ENCODE measurements at places on chromosomes 6 and 20.

DNA sequence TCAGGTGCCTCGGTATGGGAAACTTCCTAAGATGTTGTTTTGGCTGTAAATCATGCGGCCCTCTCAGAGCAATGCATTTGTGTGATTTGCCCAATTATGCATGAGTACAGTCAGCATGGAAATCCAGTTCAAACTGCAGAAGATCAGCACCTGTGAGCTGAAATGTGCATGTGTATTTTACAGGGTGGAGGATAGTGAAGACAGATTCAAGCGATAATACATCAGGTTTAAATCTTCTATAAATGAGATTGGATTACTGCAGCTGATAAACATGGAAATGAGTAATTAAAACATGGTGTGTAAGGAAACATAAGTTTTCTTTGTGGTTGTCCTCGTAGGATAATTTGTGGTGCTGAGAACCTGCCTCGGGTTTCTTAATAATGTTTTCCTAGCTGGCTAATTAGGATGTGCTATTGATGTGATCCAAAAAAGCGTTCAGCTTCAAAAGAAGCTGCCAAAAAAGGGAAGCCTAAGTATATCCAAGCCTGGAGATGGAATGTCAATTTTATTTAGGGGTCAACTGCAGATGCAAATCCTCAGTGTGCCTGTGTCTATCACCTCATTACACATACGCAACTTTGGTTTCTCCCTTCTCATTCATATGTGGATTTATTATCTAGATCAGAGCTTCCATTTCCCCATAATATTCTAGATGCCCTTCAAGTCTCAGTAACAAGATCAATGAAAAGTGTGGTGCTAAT lies 117.1 kb upstream of the CCDC28A start:
- DNase-seq, result no peak

GRCh38 chr20:47927944-47928343 lies 142.7 kb upstream of the SULF2 start:
- no peak for DNase-seq

- no peak for DNase-seq
These were observed 95.4 kb upstream of the CNKSR3 start for GRCh38 chr6:154605882-154606370.

GRCh38 chr20:59103573-59103972 lies 60.0 kb upstream of the ZNF831 start:
- DNase-seq, result no peak

GRCh38 chr20:38143646-38144554 lies 21.2 kb downstream of the TGM2 start:
- no peak for DNase-seq

DNA sequence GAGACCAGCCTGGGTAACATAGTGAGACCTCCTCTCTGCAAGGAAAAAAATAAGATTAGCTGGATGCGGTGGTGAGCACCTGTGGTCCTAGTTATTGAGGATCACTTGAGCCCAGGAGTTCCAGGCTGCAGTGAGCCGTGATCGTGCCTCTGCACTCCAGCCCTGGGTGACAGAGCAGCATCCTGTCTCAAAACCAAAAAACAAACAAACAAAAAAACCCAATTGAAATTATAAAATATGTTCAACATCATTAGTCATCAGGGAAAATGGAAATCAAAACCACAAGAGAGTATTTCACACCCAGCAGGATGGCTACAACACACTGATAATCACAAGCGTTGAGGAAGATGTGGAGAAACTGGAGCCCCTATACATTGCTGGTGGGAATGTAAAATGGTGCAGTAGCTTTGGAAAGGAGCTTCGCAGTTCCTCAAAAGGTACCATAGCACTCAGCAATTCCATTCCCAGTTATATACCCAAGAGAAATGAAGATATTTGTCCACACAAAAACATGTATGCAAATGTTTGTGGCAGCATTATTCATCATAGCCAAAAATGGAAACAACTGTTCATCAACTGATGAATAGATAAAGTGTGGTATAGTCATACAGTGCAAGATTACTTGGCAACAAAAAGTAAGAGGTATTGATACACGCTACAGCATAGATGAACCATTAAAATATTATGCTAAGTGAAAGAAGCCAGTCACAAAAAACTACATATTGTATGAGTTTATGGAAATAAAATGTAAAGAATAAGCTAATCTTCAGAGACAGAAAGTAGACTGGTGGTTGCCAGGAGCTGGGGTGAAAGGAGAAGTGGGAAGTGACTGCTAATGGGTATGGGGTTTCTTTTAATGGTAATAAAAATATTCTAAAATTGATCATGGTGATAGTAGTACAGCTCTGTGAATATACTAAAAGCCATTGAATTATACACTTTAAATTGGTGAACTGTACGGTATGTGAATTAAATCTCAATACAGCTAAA lies 38.7 kb upstream of the RIPOR2 start:
- DNase-seq, result no peak

DNA sequence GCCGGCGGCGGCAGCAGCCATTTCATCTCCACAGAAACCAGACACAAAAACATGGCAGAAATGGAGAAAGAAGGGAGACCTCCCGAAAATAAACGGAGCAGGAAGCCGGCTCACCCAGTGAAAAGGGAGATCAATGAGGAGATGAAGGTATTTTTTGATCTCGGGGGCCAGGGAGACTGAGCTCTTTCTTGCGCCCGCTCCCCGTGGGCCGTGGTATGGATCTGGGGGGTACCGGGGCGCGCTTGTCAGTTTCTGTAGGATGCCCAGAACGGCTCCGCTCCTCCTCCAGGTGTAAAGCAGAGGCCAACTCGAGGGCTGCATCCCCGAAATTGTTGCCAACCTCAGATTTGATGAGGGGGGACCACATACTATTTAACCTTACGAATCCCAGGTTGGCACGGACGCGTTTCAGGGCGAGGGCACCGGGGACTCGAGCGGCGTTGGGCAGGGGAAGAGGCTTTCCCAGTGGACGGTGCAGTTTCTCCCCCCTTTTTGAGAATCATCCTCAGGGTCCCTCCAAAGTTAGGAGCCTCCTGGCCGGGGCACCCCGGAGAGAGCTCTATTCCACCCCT lies 735 bp downstream of the SOBP start:
- DNase-seq, result no peak

- no peak for DNase-seq
These were observed 12.1 kb upstream of the NDUFAF4 start for GRCh38 chr6:96909811-96910210.

DNA sequence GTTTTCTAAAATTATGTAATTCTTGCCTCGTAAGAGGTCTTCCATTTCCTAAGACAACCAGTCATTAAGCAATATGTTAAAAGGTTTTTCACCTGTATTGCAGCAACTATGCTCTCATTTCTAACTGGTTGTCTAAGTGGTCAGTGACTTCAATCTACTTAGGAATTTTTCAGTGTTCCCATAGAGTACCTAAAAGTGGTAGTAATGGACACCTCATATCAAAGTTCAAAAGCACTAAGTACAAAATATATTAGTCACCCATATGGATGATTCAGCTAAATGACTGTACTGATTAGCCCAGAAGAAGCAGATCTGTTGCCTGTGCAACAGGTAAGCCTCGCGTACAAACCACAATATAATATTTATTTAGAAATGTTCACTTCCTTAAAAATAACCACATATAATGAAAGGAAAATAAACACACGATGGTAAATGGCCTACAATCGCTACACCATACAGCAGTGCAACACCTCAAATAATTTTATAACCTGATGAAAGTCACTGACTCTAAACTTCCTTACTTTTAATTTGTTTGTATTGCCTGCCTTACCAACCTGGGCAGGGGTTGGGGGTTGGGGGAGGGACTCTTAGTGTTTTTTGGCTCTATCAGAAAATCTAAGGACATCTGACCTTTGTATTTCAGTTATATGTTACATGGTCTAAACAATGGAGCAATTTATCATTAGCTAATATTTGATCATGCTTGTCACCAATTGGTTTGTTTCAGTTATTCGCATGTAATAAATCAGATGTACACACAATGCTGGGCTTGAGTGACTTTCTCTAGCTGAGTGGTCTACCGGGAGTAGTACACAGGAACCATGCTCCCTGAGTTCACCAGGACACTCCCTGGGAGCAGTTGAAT lies 105.9 kb downstream of the HIVEP2 start:
- DNase-seq, result no peak

DNA sequence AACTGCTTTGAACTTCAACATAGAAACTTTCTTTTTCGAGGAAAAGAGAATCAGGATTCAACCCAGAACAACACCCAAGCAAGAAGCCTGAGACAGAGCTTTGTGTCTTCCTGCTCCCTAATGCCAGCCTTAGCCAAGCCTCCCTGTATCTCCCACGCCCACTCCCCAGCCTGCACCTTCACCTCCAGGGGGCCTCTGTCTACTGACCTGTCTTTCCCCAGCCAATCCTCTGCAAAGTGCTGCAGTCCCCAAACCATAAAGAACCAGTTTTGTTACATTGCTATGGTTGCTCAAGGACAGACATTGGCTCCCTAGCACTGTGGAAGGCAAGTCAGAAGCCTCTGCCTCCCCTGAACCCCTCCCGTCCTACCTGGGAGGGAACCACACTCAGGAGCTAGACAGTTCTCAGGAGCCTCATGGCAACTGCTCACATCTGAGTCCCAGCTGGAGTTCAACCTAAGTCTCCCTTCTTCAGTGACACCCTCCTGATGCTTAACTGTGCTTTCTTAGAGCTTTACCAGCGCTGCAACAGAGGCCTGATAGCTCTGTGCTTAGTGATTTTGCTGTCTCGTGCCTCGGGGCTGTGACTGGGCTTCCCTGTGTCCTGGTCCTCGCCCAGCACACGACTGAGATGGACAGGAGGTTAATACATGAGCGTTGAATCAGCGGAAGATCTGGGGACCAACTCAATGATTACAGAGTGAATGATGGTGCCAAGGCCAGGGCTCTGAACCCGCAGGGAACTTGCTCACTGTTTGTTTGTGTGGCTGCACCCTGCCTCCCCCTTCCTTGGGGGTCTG lies 101.5 kb upstream of the DUSP22 start:
- DNase-seq, result no peak

- DNase-seq, result no peak
These were observed 54.7 kb downstream of the NDUFAF5 start for GRCh38 chr20:13839421-13840092.

DNA sequence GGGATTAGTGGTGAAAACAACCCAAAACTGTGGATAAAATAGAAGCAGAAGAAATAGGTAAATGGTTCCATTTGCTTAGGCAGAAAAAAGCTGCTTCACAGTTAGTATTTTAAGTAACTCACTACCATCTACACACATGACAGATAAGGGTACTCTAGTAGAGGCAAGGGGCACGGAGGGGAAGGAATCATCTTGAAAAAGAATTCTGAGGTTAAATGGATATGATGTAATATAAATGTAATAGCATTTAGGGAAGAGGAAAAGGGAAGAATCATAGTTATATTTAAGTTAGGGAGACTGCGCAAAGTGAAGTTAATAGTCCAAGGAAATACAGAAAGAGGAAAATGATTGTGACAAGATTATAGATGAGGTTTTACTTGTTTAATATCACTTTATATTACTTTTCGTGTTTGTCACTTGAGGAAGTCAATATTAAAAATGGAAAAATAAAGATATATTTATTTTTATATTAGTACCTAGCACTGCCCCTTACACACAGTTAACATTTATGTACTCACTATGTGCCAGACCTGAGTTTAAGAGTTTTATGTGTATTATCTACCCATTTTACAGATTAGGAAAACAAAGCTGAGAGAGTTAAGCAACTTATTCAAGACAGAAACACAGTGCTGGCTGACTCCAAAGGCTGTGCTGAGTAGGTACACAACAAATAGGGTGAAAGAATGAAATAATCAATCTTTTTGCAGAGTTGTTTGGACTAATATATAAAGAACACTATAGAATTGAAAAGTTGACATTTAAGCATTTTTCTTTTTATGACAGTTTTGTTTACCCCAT lies 128.1 kb downstream of the REV3L start:
- no peak for DNase-seq

DNA sequence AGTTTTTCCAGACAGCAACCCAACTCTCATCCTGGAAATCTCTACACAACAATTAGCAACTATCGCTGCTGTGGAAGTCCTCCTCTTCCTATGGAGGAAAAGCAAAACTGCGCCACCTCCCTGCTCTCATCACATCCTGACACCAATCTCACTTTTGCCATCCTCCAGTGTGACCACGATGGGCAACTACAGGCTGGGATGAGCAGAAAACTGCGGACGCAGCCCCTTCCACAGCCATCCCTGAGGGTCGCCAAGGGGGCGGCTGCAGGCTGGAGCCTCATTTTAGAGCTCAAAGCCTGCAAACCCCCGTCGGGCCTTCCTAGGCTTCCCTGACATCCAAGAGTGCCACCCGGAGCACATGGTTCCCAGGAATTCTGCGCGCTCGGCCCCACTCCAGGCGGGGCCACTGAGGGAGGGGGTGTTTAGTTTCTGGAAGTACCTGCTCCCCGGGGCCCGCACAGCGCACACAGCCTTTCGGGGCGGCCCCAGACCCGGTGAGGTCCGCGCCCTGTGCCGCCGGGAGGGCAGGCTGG lies 1.2 kb downstream of the TCFL5 start:
- DNase-seq, result no peak

DNA sequence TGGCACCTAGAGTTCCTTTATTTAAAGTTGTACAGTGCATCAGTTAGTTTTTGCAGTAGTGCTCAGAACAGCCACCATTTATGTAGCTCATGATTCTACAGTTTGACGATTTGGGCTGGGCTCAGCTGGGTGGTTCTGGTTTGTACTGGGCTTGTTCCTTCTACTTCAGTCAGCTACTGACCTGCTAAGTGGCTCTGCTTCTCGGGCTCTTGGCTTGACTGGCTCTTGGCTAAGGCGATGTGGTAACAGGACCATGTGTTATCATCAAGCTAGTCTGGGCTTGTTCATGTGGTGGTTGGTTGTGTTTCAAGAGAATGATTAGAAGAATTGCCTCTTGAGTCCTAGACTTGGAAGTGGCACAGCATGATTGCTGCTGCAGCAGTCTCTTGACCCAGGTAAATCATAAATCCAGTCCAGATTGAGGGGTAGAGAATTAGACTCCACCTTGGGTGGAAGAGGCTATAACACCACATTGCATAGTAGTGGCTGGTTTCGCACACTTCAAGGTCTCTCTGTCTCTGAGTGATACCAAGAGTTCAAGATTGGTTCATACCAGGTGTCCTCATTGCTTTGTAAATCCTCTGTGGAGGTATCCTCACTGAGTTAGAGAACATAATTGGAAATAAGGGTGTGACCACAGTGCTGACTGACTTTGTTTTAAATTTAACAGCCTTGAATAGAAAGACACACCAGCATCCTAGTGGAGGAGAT lies 253.0 kb downstream of the ARID1B start:
- DNase-seq, result no peak

GRCh38 chr6:98530732-98531131 lies 303.6 kb upstream of the POU3F2 start:
- no peak for DNase-seq

- no peak for DNase-seq
These were observed 71.3 kb downstream of the ZMYND8 start for GRCh38 chr20:47285189-47285588.

- DNase-seq, result no peak
These were observed 220.8 kb downstream of the TRDN start for GRCh38 chr6:123415844-123416468.

GRCh38 chr6:1347161-1347560 lies 35.3 kb downstream of the FOXQ1 start:
- DNase-seq, result no peak

- no peak for DNase-seq
These were observed 161.8 kb downstream of the IBTK start for GRCh38 chr6:82085701-82086100.
